AG04449 (cell line): ENCODE measurements at places on chromosomes 7 and 10.

DNA sequence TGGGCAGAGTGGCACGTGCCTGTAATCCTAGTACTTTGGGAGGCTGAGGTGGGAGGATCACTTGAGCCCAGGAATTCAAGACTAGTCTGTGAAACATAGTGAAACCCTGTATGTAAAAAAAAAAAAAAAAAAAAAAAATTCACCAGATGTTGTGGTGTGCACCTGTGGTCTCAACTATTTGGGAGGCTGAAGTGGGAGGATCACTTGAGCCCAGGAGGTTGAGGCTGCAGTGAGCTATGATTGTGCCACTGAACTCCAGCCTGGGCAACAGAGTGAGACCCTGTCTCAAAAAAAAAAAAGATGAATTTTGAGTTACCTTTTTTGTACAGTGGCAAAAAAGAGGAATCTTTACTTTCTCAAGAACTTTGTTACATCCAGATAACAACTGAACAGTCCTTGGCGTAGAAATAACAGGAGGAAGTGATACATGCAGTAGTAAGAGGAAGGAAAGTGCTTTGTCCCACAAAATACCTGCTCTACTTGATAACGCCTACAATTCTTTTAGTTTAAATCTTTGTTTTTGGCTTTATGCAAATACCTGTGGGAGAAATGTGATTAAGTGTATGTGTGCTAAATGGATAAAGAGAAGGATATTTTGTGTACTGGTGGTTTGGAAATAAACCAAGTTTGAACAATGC, 29.3 kb downstream of the SPAG6 start:
- DNase-seq, result no peak

DNA sequence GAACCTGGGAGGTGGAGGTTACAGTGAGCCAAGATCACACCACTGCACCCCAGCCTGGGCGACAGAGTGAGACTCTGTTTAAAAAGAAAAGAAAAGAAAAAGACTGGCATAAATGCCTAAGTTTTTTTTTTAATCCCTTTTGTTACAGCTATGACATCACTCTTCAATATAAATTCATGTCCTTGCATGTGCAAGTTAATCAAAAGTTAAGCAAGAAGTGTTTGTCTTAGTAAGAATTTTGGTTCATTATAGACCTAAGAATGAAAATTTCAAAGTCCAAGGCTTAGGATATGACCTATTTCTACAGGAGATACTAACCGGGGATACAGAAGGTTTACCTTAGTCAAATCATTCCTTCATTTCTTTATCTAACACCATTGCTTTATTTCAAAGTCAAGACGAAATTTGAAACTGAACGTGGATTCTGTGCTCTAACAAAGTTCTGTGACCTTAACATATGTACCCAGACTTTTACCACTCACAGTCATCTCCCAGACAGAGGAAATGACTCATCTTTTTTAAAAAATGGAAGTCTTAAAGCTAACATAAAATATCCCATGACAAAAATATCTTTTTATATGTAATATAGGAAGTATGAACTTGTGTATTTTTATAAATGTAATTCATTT, 29.3 kb upstream of the ITGB8 start:
- no peak for DNase-seq

DNA sequence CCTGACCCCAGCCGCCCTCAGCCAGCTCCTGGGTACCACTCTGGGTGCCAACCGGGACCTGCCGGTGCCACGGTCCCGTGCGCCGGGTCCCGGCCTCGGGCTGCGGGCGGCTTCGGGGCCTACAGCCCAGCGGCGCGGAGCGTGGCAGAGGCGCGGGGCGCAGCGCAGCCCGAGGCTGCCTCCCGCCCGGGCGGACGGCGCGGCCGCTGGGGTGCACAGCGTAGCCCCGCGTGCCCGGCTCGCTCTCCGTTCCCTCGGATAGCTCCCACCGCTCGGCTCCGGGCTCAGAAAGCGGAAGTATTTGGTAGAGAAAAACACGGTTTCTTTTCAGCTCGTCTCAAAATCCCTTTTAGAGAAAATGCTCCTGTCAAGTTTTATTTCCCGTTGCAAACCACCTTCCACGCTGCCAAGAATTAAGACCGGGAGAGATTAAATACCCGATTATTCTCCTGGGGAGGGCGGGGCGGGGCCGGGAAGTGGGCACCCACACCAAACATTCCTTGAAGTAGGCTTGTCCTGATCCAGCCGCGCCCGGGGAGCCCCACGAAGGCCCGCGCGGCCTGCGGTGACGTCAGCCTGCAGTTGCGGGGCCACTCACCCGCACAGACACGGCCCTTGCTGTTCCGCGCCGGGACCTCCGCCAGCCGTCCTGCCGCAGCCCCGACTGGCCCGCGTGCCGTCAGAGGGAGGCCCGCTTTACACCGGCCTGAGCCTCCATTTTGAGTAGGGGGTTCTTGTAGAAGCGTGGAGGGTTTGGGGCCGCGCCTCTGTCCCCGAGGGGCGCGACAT, 7.2 kb downstream of the HOXA13 start:
- no peak for DNase-seq

GRCh38 chr10:79149662-79150443, 81.1 kb downstream of the ZMIZ1 start:
- no peak for DNase-seq

DNA sequence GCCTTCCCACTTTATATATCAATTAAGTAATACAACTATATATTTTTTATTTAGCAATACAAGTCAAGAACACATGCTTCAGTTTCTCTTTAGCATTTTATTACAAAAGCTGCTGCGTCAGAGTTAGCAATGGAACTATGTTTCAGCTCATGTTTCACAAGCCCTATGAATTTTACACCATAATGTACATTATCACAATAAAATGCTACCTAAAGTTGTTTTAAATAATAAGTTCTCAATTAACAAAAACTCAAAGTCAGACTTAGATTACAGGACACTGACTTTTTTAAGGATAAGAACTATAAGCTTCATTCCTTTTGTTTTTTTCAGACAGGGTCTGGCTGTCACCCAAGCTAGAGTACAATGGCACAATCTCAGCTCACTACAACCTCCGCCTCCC, 52.3 kb downstream of the EZH2 start:
- no peak for DNase-seq

DNA sequence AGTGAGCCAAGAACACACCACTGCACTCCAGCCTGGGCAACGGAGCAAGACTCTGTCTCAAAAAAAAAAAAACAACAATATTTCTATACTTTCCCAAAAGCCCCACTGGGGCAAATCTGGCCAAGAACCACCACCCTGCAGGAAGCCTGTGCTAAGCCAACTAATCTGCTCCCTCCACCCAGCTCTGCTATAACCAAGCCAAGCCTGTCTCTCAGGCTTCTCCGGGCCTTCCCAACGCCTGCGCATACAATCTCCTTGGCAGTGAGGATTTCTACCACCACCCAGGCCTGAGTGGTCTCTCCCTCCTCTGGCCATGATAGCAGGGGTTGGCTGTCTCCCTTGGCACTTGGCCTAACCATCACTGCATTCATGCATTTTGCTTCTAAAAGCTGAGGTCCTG, 14.2 kb downstream of the DDX56 start:
- no peak for DNase-seq

- no peak for DNase-seq
Observed at GRCh38 chr10:71857934-71858890, 7.2 kb upstream of the PSAP start.

DNA sequence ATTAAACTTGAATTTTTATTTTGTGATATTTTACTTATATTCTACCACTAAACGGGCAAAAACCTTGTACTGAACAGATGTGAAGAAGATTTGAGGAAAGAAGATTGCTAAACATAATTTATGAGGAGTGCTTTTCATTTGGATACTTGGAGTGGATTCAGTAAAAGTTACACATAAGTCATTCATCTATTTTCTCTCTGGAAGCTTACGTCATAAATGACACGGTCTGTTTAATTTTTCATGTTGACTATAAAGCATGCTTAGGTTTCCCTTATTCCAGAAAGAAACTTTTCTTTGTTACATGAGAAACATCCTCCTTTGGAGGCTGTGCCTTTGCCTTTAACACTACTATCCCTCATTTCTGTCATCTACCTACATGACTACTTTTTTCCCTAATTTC, 53.9 kb downstream of the TFEC start:
- DNase-seq, result no peak

- no peak for DNase-seq
Observed at GRCh38 chr7:111226800-111227199, 135.9 kb downstream of the LRRN3 start.

GRCh38 chr7:93327006-93327633, 95.0 kb downstream of the VPS50 start:
- DNase-seq, result peak; percentile 74

DNA sequence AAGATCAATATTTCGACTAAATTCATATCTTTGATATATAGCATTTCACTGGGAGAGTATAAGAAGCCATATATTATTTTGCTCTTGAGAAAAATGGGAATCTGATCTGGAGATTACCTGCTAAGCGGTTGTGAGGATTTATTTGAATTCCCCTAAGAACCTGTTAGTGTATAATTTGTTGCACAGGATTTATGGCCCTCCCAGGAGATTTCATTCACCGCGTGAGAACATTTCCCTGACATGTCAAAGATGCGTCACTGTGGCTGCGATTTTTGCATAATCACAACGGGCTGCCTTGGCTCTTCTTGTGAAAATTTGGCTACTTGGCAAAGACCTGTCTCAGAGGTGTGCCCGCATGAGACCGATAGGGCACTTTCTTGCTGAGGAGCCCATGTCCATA, 184.7 kb upstream of the PFKP start:
- no peak for DNase-seq

- no peak for DNase-seq
Observed at GRCh38 chr10:90919683-90920574, 958 bp downstream of the ANKRD1 start.

- DNase-seq, result no peak
Observed at GRCh38 chr10:48890888-48891850, 48.5 kb downstream of the LRRC18 start.

GRCh38 chr7:27156508-27156898, at the start of gene HOXA7:
TSS of gene HOXA7 (minus strand) at chr7:27156675. CDS start at chr7:27156545, 130 bp downstream.
- no peak for DNase-seq

DNA sequence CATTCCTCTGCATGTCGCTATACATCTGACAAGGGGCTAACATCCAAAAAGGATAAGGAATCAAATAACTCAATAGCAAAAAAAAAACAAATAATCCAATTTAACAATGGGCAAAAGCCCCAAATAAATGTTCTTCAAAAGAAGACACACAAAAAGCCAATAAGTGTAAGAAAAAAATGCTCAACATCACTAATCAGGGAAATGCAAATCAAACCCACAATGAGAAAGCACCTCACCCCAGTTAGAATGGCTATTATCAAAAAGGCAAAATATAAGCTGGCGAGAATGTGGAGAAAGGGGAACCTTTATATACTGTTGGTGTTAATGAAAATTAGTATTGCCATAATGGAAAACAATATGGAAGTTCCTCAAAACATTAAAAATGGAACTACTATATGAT, 14.3 kb downstream of the ARHGAP12 start:
- DNase-seq, result no peak

- DNase-seq, result no peak
Observed at GRCh38 chr10:15188603-15189002, 20.1 kb upstream of the NMT2 start.

DNA sequence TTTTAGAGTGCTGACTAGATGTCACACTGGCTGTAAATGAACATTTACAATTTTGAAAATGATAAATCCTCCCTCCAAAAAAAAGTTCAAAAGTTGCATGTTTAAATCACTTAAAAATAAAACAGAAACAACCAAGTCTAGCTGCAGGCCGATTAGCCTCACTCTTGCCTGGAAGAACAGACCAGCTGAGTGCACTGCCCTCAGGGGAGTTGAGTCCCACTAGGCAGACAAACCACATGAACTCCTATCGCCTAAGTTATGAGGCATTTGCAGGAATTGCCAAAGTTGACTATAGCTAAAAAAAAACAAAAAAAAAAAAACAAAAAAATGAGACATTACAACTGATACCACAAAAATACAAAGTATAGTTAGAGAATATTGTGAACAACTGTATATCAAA, 510.0 kb downstream of the ANKRD7 start:
- no peak for DNase-seq

DNA sequence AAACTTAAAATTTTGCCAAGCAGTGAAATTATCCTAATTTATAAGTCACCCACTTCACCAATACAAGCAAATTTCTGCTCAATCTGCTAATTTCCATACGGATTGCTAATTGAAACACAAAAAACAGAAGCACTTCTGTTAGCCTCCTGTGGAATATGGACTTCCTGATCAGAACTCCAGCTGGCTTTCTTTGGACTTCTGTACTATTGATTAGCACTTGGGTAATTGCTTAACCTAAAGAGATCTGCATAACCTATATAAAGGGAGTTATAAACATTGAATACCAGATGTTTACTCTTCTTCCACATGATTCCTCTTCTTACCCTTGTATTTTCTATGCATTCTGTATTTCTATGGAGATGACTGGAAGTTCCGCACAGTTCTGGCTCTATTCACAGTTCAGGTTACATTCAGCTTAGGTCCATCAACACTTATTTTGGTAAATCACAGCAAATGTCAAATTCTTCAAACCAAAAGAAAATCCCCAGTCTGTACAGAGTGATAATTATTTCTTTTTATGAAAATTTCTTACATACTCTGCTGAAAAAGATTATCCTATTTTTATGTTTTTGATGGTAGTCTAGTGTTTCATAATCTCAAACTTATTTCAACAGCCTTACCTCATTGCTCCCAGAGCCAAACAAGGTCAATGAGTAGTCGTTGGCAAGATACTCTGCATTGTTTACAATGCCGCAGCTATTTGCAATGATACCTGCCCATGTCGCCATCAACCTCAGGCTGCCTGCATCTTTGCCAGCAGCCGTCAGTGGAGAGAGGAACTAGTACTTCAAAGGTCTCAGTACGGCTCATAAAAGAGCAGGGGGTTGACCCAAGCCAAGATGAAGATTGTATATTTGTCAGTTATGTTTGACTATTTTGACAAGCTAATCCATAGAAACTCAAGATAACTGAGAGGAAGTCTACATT, 225.6 kb downstream of the AHR start:
- no peak for DNase-seq

- DNase-seq, result no peak
Observed at GRCh38 chr10:33460505-33461294, 126.2 kb upstream of the NRP1 start.

DNA sequence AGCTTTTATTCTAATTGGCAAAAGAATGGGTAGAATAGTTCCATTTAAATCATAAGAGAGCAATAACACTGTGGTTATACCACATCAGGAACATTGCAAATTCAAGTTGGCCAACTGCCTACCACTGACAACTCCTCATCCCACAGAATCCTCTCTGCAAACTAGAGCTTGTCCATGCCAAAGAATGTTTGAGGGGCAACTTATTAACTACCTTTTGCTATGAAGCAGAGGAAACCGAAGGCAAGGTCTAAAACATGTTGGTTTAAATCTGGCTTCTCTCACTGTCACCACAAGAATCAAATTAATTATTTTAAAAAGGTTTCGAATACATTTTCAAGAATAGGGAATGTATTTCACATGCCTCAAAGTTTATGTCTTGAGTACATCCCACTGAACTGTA, 36.0 kb downstream of the RHOBTB1 start:
- DNase-seq, result no peak

- no peak for DNase-seq
Observed at GRCh38 chr10:82254237-82254636, 379.2 kb downstream of the NRG3 start.

DNA sequence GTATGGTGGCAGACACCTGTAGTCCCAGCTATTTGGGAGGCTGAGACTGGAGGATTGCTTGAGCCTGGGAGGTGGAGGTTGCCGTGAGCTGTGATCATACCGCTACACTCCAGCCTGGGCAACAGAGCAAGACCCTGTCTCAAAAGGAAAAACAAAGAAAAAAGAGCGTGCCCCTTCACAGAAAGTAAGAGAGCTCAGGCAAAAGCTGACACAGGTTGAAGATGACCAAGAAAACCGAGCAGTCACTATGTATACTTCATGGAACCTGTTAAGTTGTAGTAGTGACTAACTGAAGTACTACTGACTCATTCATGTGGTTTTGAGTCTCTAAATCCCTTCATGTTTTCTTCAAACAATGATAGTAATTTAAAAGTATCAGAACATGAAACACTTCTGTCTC, 1.2 kb upstream of the PRRT4 start:
- DNase-seq, result no peak
